Cerebellar nuclear complex (tissue), 1 donor: ENCODE measurements at places on chromosomes 3 and 15.

- DNase-seq = no peak
Observed at GRCh38 chr3:79354179-79354688, 413.6 kb downstream of the ROBO1 start.

- DNase-seq = no peak
Observed at GRCh38 chr15:38193496-38193895, 59.1 kb upstream of the SPRED1 start.

GRCh38 chr15:75887178-75887577, 16.5 kb upstream of the FBXO22 start:
- no peak for DNase-seq

DNA sequence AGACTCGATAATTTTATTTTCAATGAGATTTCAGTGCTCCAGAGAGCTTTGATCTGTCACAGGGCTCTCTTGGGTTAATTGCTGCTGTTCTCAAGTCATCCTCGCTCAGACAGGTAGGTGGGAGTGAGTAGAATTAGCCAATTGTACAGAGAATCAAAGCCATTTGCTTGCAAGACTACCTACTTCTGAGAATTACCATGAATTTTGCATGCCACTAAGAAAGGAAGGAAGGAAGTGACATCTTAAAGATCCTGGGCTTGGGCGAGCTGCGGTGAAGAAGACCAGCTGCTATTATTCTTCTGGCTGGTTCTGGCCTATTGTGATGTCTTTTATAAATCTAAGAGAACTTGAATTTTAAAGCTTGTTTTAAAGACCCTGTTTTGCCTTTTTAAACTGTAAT, 154.1 kb upstream of the LPP start:
- no peak for DNase-seq

- DNase-seq = peak; percentile 86
Observed at GRCh38 chr3:47989981-47990440, 26.2 kb downstream of the MAP4 start.

DNA sequence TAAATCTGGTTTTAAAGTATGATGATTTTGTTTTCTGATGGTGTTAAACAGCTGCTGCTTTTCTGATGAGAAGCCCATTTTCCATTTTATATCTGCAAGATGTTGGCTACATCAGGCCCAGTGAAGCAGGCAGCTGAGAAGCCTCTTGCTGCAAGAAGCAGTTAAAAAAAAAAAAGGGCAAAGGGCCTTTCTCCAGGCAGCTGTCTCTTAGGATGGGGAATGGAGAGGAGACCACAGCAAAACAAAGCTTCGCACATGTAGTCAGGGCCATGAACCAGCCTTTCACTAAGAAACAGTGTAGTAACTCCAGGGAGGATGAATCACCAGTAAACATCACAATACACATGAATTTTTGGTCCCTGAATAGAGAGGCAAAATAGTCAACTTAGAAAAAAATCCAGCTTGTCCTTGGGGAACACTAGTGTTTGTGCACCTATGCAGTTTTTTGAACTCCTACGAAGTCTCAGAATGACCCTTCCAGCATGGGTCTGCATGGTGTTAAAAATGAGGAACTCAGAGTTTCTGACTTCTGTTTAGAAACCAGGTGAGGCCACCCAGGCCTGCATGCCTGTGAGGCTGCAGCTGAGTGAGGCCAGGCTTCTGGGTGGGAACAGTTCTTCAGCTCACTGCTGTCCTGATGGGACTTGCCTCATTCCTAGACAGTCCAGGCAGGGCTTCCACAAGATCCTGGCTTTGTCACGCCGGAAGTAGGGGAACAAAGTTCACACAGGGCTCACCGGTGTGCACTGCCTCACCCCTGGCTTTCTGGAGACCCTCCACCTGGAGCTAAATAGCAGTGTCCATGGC, 518.7 kb downstream of the MCTP2 start:
- DNase-seq = no peak

DNA sequence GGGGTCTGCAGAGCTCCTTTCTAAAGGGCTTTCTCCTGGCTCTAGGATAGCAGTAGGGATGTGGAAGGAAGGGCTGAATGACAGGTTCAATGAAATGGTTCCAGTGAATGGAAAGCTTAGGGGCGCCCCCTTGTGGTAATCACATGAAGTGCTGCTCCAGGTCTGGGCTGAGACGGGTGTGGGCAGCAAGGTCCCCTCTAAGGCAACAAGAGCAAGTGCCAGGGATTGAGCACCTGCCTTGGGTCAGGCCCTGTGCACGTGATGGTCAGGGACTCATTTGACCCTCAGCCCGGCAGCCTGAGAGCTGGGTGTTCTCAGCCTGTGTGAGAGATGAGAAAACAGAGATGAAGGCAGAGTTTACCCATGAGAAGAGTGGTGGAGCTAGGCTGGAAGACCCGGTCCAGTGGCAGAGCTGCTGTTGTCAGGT, 12.1 kb upstream of the CX3CR1 start:
- DNase-seq = no peak

GRCh38 chr3:126338790-126339288, 18.4 kb downstream of the KLF15 start:
- DNase-seq = no peak

- no peak for DNase-seq
Observed at GRCh38 chr15:70345251-70346019, 247.7 kb upstream of the TLE3 start.

DNA sequence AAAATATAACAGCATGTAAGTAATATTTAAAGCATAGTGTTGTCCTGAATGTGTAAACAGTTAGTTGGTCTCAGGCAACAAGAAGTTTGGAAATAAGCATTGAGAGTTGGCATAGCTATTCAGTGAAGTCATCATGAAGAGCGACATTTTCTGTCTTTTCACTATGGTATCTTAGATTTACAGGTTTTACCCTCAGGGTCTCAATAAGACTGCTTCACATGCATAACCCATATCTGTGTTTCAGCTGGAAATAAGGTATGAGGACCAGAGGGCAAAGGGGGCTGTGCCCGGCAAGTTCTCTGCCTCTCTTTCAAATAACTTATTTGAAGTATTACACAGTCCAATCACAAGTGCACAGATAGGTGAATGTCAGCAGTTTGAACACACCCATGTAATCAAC, 290.2 kb upstream of the CNTN3 start:
- no peak for DNase-seq

- DNase-seq = no peak
Observed at GRCh38 chr15:29615791-29616190, 206.5 kb downstream of the TJP1 start.

- no peak for DNase-seq
Observed at GRCh38 chr3:143249014-143249413, 129.4 kb downstream of the CHST2 start.

GRCh38 chr3:168044049-168044448, 51.7 kb downstream of the GOLIM4 start:
- no peak for DNase-seq

GRCh38 chr3:182808041-182808770, 14.9 kb downstream of the ATP11B start:
- no peak for DNase-seq

- DNase-seq = no peak
Observed at GRCh38 chr3:82294609-82295008, 533.2 kb upstream of the GBE1 start.

DNA sequence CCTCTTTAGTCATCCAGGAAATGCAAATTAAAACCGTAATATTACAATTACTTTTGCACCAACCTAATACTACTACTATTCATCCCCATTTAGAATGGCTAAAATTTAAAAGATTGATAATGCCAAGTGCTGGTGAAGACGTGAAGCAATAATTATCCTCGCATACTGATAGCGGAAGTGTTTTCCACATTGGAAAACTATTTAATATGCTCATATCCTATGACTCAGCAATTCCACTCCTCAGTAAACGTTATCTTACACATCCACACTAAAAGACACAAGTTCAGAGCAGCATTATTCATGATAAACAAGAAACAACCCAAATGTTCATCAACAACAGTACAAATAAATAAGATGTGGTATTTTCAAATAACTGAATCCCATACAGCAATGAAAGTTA, 70.6 kb downstream of the VPS13C start:
- no peak for DNase-seq

DNA sequence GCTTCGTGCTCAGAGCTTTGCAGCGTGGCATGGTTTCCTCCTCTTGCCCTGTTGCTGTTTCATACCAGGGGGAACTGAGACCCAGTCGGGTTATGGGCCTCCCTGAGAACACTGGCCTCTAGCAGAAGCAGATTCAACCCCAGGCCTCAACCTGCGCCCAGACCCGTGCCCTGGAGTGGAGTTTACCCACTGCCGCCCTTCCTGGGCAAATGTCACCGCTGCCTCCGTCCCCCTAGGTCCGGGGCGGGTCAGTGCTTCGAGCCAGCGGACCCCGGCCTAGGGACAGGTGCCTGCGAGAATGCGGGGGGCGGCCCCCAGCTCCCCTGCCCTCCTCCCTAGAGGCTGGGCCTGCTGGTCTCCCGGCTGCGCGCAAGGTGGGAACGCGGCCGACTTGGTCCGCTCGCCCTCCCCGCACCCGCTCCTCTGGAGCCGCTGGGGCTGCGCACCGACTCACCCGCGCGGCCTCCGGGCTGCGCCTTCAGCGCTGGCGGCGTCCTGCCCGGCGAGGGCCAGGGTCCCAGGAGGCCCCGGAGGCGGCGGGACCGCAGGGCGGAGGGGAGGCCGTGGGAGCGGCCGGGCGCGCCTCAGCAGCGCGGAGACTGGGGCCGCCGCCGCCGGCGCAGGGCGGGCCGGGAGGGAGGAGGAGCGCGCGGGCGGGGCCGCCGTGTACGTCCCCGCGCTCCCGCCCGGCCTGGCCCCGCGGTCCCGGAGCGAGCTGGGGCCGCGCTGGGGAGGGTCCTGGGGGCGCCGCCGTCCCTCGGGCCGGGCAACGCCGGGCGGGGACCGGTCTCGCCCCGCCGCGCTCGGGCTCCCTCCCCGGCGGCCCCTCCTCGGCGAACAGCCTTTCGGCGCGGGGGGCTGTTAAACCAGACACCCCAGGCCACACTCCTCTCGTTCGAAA, at the start of gene PIGZ:
Gene PIGZ, minus strand, starts transcription at position 601 of the 901 bp plus-strand sequence. CDS start 16,802 bp downstream, outside the sequence.
- DNase-seq = no peak

GRCh38 chr3:34005886-34006285, 207.5 kb downstream of the PDCD6IP start:
- no peak for DNase-seq

- no peak for DNase-seq
Observed at GRCh38 chr3:177694316-177694715, 497.0 kb upstream of the TBL1XR1 start.

DNA sequence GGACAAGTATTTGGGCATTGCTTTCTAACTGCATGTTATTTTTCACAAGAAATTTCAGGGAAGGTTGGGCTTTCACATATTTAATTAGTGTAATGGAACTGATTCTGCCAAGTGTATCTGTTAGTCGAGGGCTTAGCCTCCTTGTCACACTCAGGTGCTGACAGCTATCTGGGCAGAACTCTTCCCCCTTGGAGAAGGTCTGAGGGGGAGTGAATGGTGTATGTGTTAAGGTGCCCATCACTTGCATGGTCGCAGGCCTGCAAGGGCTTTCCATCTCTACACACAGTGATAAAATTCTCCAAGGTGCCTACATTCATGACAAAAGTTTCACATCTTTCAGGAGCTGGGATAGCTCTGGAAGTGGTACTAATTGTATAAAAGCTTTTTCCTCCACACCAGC, 97.6 kb upstream of the ICE2 start:
- no peak for DNase-seq

GRCh38 chr3:20861454-20861853, 675.4 kb upstream of the SGO1 start:
- DNase-seq = no peak

DNA sequence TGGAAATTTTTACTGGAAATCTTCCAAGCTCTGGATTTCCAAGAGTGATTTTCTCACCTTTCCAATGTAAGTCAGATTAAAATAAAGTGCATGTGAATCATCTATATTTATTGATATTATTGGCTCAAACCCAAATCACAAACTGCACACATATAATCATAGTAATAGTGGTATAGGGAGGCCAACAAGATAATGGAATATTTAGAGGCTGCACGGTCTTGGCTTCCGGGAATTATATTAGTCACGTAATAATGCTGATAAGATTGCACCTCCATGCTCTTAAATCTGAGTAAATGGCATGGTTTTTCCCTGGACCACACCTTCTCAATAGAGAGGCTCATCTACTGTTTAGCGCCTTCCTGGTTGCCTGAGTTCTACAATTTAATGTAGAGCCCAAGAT, 567.1 kb upstream of the NR2F2 start:
- DNase-seq = no peak

GRCh38 chr15:45105586-45105985, 8.4 kb downstream of the DUOX2 start:
- DNase-seq = no peak

DNA sequence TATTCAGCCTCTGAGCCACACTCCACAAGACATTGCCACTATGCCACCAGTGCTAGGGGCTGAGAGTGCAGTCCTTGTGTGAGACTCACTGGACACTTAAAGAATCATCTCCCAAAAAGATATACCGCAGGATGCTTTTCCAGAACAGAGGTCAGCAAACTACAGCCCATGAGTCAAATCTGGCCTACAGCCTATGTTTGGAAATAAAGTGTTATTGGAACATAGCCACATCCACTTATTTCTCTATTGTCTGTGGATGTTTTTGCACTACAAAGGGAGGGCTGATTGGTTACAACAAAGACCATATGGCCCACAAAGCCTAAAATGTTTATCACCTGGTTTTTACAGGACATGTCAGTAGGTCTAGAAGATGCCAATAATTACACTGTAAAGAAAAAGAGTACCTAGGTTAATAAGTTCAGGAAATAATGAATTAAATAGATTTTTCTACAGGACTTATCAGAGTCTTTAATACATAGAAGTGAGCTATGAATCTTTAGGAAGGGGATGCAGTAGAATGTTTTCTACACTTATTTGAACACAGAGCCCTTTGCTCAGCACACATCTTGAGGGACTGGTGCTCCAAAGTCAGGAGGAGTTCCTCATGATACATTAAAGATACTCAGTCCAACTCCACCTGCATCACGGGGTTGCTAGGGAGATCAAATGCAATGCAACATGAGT, 26.3 kb downstream of the SRGAP3 start:
- DNase-seq = no peak

DNA sequence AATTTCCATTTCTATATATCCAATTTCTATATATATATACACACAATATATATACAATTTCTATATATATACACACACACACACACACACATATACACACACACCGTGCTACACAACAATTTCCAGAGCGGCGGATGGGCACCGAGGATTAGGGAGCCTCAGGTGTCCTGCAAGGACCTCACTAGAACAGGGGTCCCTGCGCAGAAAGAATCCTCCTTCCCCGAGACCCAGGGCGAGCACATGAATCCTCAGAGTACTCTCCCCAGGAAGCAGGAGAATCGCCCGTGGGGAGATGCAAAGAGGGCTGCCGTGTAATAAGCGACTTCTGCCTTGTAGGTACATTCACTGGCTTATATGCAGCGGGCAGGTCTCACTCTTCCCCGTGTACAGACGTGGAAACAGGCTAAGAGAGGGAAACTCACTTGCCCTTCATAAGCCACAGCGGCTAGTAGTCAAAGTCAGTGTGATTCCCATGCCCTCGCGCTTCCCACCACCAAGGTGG, 467 bp downstream of the PIF1 start:
- DNase-seq = no peak

GRCh38 chr15:51600114-51600513, 22.5 kb downstream of the DMXL2 start:
- DNase-seq = no peak

- no peak for DNase-seq
Observed at GRCh38 chr15:66252685-66253417, 699 bp downstream of the MEGF11 start.

- no peak for DNase-seq
Observed at GRCh38 chr3:30577788-30578187, 28.6 kb upstream of the TGFBR2 start.

- no peak for DNase-seq
Observed at GRCh38 chr3:175310046-175310445, 450.9 kb downstream of the NAALADL2 start.

- no peak for DNase-seq
Observed at GRCh38 chr3:64638981-64639481, 48.8 kb downstream of the ADAMTS9 start.
